ENCODE measurements at places on chromosomes 11 and 22.

- DNase-seq: peak; percentile 37
Measured at GRCh38 chr11:59283825-59284772, 71.4 kb upstream of the MPEG1 start.

DNA sequence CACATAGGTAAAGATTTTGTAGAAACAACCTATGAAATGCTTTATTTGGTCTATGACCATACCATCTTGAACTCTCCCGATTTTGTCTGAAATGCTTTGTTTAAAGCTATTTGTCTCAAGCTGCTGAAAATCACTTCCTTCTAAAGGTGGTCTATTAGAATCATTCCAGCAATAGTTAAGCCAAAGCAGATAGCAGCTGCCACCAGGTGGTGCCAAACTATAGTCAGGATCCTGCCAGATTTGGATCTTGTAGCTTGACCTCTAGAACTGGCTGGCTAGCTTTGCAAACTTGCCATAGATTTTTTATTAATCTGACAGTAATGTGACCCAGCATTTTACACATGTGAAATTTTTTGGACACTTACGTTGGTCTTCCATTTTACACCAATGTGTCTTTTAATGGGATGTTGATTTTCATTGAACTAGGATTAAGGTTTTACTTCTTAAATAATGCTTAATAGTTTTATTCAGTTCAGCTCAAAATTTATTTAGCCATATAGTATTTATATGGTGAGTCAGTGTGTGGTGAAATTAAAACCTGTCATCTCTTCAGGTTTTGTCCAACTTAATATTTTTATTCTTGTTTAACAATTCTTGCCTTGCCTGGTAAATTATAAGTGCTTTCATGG lies 19.7 kb downstream of the CTR9 start:
- DNase-seq: no peak

DNA sequence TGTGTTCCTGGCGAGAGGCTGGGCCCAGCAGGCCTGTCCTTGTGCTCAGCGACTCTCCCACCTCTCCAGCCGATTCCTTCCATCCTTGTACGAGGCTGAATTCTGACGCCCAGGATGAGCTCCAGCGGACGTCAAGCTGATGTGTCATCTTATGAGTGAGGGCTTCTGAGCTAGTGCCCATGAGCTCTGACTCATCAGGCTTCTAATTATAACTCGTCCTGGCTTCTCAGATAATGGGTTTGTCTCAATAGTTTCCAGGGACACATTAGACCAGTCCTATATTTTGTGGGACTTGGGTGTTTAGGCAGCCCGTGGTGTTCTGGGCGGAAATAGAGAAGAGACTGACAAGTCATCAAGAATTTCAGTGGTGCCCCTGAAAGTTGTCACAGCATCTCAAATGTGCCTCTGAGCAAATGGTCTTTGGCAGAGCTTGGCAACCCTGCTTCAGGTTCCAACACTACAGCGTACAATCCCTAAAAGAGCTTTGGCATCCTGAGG lies 108.2 kb upstream of the CD44 start:
- DNase-seq: no peak

GRCh38 chr22:49663311-49663711 lies 164.4 kb downstream of the BRD1 start:
- DNase-seq: no peak

DNA sequence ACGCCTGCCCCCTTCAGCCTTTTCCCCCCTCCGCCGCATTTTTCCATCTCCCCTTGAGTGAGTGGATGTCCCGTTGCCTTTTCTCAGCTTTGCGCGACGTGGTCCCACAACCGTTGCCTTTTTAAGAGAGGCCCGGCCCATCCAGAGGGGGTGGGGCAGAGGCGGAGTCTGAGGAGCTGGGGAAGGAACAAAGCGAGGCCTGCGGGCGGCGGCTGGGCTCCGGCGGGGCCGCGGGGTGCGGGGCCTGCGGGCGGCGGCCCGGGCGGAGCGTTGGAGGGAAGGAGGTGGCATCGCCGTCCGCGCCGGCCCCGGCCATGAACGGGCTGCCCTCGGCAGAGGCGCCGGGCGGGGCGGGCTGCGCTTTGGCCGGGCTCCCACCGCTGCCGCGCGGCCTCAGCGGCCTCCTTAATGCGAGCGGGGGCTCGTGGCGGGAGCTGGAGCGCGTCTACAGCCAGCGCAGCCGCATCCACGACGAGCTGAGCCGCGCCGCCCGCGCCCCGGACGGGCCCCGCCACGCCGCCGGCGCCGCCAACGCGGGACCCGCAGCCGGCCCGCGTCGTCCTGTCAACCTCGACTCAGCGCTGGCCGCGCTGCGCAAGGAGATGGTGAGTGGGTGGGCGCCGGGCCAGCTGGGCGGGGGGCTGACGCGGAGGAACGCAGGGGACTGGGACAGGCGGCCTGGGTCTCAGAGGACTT lies at the start of gene FAM89B:
FAM89B (plus strand) TSS at position 183 of the 696 bp plus-strand sequence; CDS start at position 315, 132 bp downstream.
- peak; percentile 79 for DNase-seq

- no peak for DNase-seq
Measured at GRCh38 chr22:21961886-21962654, 9.4 kb upstream of the PPM1F start.

DNA sequence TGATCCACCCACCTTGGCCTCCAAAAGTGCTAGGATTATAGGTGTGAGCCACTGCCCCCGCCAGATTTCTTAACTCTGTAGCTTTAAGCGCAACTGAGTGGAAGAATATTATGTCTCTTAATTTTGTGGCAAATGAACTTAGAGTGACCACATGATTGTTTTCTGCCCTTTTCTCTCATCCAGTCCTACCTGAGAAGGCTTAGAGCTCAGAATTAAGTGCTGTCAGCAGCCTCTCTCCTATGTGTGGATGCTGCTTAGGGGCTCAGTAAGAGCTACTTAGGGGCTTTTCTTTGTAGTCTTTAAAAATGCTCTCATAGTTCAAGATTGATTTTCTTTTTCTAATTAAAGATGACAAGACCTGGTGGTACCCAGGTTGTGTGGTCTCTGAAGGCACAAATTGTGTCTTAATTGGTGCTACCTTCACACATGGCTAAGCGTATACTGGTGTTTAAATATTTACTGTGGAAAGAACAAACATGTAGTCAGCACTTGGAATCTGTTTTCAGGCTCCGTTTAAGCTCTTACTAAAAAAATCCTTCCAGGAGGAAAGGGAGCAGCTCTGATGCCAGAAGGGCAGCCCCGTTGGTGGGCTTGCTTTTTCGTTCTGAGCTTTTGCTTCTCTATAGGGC lies 59.3 kb downstream of the DEPDC5 start:
- DNase-seq: no peak
